HT-29 (cell line): ENCODE measurements at places on chromosomes 2 and 18. TPM values are rescaled to one million over a fixed set of nuclear protein-coding genes. Genes with fewer than 3 reads are reported as not detected.

GRCh38 chr2:51633073-51633472 is 601.1 kb upstream of the NRXN1 start:
- no peak for DNase-seq

- no peak for DNase-seq
Measured at GRCh38 chr2:67076239-67076624, 320.9 kb upstream of the ETAA1 start.

GRCh38 chr2:146129231-146129630 is 1609.3 kb upstream of the ZEB2 start:
- no peak for DNase-seq

DNA sequence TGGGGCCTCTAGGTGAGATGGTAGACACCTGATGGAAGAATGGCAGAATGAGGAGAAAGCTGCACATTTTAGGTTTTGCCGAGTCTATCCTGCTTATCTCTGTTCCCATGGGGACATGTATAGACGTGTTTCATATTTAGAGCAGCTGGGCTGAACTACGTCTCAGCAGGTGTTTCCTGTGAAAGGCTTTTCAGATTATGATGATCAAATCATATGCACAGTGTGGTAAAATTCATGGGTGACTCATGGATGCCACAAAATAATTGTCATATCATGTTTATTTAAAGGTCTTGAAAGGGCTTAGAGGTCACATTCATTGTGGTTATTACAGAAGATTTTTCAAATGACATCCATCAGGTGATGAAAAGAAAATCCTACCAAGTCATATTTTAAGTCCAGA is 90.5 kb downstream of the ICOS start:
- no peak for DNase-seq

DNA sequence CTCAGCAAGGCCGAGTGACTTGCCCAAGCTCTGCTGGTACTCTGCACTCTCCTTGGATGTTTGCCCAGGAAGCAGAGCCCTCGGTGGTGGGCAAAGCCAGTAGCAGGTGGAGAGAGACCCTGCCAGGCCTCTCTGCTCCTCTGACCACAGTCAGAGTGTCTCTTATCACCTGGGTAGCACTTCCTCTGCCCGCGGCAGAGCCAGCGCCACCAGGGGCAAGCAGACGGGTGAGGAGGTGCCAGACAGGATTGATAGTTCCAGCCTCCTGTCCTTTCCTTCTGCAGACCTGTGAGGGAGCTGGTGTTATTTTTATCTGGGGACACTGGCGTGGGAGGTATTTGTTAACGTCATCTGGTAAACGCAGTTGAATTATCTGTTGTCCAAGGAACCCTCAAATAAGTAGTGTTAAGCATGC is 152.9 kb downstream of the SMAD7 start:
- no peak for DNase-seq

DNA sequence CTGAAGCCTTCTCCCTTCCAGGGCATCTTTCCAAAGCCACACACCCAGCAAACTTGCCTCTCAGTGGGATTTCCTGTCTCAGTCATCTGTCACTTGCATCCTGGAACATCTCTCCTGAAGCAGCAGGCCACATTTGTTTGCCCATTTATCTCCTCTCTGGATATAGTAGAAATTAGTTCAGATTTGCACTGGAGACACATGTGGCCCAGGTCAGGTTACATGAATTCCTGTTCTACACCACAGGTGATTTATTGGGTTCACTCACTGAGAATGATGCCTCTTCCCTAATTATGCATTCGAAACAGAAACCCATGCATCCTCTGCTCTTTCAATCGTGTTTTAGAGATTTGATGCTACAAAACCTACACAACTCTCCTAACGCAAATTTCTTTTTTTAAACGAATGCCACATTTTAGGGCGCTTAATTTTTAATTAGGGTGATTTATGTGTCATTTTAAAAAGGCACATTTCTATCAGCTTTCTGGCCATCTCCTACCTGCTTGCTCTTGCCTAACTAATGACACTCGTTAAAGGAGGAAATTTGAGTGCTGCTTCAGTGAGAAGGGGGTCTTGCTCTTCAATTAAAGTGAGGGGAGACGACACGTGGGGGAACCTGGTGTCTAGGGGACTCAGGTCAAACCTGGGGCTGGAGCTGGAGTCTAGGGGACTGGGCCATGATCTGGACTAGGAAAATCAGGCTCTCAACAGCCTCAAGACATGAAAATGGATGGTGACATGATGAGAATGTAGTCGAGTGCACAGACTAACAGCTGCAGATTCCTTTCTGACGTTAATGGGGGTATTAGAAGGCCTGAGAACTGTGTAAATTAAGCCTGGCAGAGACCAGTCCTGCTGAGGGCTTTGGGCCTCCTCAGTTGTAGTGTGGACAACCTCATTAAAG is 221.4 kb downstream of the CLIP4 start:
- no peak for DNase-seq

GRCh38 chr2:217953011-217953481 is 49.7 kb downstream of the TNS1 start:
- DNase-seq: no peak

DNA sequence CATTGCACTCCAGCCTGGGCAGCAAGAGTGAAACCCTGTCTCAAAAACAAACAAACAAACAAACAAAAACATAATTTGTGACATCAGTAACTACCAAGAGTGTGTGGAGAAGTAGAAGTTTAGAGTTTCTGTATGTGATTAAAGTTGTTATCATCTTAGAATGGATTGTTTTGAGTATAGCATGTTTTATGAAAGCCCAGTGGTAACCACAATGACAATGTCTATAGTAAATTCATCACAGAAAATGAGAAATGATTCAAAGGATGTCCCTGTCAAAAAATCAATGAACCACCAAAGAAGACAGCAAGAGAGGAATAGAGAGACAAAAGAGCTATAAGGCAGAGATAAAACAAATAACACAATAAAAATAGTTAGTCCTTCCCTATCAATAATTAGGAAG is 1299.2 kb downstream of the CNTNAP5 start:
- DNase-seq: no peak

GRCh38 chr2:10146366-10147005 is 23.9 kb downstream of the RRM2 start:
- DNase-seq: no peak

DNA sequence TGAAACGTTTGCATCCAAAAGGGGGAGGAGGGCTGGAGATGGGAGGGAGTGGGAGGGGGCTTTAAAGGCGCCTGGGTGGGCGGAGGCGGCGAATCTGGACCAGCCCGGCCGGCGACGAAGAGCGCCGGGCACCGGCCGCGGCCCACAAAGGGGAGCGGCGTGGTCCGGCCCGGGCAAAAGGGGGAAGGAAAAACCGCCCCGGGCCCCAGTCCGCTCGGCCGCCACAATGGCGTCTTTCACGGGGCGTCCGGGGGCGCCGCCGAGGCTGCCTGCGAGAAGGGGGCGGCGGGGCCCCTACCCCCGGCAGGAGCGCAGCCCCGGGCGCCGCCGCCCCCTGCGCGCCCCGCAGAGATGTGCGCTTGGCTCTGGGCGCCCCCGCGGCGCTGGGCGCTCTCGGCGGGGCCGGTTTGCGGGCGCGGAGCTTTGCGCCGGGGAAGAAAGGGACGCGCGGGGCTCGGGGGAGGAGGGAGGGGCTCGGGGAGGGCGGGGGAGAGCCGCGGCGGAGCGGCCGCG is 108.1 kb upstream of the KCTD1 start:
- DNase-seq: no peak

GRCh38 chr2:117686699-117687098 is 127.8 kb upstream of the DDX18 start:
- no peak for DNase-seq

GRCh38 chr2:831225-831536 is 119.5 kb upstream of the SNTG2 start:
- DNase-seq: no peak

Gene PUM2
- total RNA-seq: 20.2 and 23.1 TPM in 2 replicates

Gene PDCD1
- total RNA-seq: not detected in 2 replicates

Gene CCDC141
- total RNA-seq: 0.05 TPM in 1 of 2 replicates, not detected in the other

Gene TMBIM1
- total RNA-seq: 229 and 311 TPM in 2 replicates
